ENCODE measurements at places on chromosomes 13 and 19.

DNA sequence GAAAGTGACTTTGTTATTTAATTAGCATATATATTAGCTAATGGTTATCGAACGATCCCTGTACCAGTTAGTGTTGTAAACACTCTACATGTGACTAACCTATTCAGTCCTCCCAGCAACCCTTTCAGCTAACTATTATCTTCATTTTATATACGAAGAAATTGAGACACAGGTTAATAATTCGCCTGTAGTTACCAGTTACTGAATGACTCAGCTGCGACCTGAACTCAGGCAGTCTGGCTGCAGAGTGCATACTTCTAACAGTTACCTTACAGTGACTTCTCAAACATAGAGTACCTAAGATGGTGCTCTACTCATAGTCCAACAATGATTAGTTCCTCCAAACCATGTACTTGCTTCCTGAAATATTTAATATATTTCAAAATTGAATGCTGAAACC is 117.7 kb downstream of the FNDC3A start:
- DNase-seq = no peak

- DNase-seq = no peak
Measured at GRCh38 chr19:18350490-18350889, 10.1 kb downstream of the PGPEP1 start.

DNA sequence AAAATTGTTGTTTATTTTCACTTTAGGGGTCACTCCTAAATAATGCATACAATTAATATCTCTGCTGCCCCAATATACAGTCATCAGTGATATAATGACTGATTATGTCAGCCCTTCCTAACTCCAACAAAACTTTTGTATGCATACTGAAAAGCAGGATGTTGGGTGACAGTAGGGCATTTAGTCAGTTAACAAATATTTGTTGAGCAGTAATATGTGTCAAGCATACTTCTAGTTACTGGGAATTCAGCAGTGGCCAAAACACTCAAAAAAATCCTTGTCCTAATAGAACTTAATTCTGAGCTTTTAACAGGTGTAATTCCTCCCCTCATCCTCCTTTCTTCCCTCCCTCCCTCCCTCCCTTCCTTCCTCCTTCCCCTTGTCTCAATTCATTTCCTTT is 560.7 kb upstream of the KLHL1 start:
- DNase-seq = peak; percentile 4

GRCh38 chr13:87677043-87677495 is 5.9 kb downstream of the SLITRK5 start:
- DNase-seq = no peak

DNA sequence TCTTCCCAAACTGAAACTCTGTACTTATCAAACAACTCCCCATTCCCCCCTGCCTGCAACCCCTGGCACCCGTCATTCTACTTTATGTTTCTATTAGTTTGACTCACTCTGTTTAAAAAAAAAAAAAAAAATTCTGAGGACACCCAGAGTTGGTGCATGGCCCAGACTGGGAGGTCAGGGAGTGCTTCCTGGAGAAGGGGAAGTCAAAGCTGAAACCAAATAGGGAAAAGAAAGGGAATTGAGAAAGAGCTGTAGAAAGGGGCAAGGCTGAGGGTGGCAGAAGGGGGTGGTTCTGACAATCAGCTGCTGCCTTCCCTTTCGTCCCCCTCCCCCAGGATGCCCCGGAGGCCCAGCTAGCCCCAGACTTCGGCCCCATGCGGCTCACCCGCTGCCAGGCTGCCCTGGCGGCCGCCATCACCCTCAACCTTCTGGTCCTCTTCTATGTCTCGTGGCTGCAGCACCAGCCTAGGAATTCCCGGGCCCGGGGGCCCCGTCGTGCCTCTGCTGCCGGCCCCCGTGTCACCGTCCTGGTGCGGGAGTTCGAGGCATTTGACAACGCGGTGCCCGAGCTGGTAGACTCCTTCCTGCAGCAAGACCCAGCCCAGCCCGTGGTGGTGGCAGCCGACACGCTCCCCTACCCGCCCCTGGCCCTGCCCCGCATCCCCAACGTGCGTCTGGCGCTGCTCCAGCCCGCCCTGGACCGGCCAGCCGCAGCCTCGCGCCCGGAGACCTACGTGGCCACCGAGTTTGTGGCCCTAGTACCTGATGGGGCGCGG is 9.0 kb upstream of the STRN4 start:
- DNase-seq = peak; percentile 56

DNA sequence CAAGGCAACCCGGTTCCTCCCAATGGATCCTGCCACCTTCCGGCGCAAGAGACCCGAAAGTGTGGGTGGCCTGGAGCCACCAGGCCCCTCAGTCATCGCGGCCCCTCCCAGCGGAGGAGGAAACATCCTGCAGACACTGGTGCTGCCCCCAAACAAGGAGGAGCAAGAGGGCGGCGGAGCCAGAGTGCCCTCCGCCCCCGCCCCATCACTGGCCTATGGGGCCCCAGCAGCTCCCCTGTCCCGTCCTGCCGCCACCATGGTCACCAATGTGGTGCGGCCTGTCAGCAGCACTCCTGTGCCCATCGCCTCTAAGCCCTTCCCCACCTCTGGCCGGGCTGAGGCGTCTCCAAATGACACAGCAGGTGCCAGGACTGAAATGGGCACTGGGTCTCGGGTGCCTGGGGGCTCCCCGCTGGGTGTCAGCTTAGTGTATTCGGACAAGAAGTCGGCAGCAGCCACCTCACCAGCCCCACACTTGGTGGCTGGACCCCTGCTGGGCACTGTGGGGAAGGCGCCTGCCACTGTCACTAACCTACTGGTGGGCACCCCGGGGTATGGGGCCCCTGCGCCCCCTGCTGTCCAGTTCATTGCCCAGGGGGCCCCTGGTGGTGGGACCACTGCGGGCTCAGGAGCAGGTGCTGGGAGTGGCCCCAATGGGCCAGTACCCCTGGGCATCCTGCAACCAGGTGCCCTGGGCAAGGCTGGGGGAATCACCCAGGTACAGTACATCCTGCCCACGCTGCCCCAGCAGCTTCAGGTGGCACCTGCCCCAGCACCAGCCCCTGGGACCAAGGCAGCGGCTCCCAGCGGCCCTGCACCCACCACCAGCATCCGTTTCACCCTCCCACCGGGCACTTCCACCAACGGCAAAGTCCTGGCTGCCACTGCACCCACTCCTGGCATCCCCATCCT is 11.2 kb upstream of the PRR19 start:
- DNase-seq = peak; percentile 32

GRCh38 chr13:55439450-55439849 is 1701.3 kb upstream of the PRR20A start:
- no peak for DNase-seq

DNA sequence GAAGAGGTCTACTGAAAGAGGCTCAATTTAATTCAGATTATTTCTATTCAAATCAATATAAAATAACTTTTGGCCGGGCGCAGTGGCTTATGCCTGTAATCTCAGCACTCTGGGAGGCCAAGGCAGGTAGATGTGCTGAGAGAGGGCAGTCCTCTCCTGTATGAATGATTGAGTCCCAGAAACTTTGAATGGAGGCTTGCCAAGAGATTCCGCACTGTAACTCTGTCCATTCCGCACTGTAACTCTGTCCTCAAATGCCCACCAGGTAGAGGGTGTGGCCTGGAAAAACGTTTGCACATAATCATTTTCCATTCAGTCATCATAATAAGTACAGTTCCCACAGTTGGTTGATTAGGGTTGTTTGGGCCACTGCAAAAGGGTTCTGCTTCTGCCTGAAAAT is 274.7 kb upstream of the SOX21 start:
- DNase-seq = no peak

GRCh38 chr13:70353096-70353495 is 244.8 kb upstream of the KLHL1 start:
- no peak for DNase-seq

GRCh38 chr19:42291435-42291810 is 10.5 kb upstream of the PRR19 start:
- DNase-seq = no peak

- peak; percentile 77 for DNase-seq
Measured at GRCh38 chr19:39110263-39110967, 15.2 kb upstream of the PAK4 start.

- peak; percentile 92 for DNase-seq
Measured at GRCh38 chr19:1269478-1270212, 513 bp downstream of the CIRBP start.

GRCh38 chr13:109706015-109706715 is 80.2 kb downstream of the IRS2 start:
- no peak for DNase-seq

DNA sequence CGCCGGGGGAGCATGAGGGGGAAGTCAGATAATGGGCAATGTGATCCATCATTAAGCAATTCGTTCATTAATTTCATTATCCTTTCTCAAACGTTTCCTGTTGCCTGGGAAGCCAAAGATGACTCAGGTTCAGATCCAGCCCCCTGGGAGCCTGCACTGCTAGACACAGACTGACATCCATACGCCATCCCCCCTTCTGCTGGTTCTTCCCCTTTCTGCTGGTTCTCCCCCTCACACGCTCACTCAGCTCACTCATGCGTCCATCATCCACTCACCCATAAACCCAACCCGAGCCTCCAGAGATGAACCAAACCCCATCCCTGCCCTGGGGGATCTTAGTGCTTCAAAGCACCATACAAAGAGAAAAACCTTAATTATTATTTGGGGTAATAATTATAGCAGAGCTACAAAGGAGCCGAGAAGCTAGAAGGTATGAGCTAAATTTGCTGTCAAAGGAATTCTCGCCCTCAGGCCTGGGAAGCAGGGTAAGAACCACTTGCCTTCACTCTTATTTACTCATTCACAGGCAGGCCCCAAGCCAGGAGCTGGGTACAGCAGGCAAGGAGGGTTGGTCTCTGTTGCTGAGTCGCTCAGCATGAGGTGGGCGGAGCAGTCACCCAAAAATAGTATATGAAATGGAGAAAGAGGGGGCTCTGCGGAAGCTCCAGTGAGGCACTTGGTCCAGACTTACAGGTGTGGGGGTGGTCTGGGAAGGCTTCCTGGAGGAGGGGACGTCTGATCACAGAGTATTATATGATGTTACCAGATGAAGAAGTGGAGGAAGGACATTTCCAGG is 7.0 kb upstream of the ZNF444 start:
- peak; percentile 32 for DNase-seq

DNA sequence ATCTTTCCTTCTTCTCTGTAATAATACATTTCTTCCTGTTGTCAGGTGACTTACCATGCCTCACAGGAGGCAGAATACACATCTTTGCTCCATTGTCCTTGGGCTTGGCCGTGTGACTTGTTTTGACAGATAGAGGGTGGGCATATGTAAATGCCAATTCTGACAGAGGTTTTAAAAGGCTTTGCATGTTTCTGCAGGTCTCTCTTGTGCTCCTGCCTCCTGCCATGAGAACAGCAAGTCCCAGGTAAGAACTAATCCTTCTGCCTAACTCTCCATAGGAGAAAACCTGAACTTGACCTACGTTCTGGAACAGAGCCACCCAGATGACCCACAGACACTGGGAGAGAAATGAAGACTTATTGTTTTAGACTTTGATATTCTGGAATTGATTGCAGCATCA is 88.7 kb upstream of the TNFSF11 start:
- DNase-seq = no peak

DNA sequence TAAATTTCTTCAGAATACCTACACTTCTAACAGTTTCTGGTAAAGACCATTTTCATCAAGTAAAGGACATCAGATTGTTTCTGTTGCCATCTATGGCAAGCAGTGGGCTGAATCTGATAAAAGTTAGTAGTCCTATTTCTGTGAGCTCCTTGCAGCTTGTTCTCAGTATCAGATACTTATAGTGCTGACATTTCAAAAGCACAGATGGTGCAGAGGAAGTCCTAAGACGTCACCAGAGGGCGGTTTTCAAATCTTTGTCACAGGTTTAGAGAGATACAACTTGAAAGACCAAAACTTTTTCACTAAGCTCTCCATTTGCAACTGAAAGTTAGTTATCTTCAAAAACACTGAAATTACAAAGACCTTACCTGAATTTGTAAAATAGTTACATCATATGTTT is 719.8 kb downstream of the SLITRK1 start:
- no peak for DNase-seq

- DNase-seq = peak; percentile 78
Measured at GRCh38 chr19:50639121-50640112, at the start of gene SYT3. TSS of gene SYT3 (minus strand) at chr19:50639881. CDS start at chr19:50637411, 2,470 bp downstream.

DNA sequence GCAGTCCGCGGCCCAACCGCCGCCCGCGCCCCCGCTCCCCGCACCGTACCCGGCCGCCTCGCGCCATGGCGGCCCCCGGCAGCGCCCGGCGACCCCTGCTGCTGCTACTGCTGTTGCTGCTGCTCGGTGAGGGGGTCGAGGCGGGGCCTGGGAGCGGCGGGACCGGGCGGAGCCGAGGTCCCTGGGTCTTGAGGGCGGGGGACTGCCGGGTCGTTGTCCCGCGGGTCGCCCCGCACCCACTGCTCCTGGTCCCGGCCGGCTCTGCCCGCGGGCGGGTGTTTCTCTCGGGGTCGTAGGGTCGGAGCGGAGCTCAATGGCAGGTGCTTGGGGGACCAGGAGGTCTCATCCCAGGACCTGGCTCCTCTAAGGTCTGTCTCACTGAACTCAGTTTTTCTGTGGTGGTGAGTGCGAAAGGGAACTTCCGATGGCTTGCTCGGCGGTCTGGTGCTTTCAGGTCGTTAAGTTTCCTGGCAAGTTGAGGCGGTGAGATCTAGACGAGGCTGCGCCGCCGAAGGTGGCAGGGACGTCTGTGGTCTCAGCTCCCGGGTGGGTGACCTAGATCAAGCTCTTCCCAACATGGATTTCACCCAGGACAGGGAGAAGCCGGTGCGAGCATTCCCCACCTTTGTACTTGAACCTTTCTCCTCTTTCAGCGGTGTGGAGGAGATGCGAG is 467 bp downstream of the LAMP1 start:
- DNase-seq = peak; percentile 52

- no peak for DNase-seq
Measured at GRCh38 chr19:36719687-36720556, 32.5 kb downstream of the ZNF567 start.

- DNase-seq = no peak
Measured at GRCh38 chr13:30179597-30180276, 127.6 kb downstream of the KATNAL1 start.

- DNase-seq = no peak
Measured at GRCh38 chr13:20161951-20162300, 1.1 kb upstream of the GJA3 start.

GRCh38 chr13:99792079-99792921 is 179.3 kb downstream of the ZIC5 start:
- no peak for DNase-seq

DNA sequence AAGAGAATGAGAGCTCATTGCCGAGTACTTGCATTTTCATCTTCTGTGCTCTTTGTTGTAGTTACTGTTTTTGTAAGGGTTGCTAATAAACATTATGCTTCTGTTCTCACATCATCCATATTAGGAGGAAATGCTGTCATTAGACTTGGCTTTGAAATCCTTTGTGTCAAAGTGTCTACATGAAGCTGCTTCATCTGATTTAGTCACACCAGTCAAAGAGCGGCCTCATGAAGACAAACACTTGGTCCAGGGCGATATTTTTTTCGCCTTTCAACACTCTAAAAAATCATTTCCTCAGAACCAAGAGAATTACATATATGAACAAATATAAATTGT is 105.0 kb downstream of the SPRY2 start:
- no peak for DNase-seq

GRCh38 chr19:3324405-3324856 is 42.0 kb upstream of the NFIC start:
- peak; percentile 54 for DNase-seq
